GM23248 (cell line): ENCODE measurements at places on chromosomes 11 and 22. TPM values are rescaled to one million over a fixed set of nuclear protein-coding genes. Genes with fewer than 3 reads are reported as not detected.

TMEM134 gene
- total RNA-seq, result 13.4 and 67.2 TPM in 2 replicates

DNA sequence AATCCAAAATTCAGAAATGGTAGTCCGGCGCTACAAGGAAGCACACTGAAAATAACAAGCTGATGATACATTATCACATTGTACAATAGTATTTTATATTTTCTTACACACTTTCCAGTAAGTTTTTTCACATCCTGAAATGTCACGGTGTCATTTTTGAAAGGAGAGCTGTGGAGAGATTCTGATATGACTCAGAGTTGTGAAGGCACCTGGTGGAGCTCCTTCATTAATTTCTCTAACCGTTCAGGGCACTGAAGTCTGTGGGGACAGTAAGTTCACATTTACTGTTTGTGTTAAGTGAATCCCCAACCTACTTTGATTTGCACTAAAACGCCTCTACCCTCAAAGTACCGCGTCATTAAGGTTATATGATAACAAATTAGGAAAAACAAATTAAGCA is 13.3 kb downstream of the LDHAL6A start:
- no peak for DNase-seq
- H3K4me3 ChIP-seq, result no peak overlapping the region
- H3K27ac ChIP-seq, result no peak overlapping the region
- no peaks in the 10 kb centered on the region for H3K27me3 ChIP-seq
- H3K36me3 ChIP-seq, result no peaks in the 10 kb centered on the region; the same call in 1 of the 2 replicates

DNA sequence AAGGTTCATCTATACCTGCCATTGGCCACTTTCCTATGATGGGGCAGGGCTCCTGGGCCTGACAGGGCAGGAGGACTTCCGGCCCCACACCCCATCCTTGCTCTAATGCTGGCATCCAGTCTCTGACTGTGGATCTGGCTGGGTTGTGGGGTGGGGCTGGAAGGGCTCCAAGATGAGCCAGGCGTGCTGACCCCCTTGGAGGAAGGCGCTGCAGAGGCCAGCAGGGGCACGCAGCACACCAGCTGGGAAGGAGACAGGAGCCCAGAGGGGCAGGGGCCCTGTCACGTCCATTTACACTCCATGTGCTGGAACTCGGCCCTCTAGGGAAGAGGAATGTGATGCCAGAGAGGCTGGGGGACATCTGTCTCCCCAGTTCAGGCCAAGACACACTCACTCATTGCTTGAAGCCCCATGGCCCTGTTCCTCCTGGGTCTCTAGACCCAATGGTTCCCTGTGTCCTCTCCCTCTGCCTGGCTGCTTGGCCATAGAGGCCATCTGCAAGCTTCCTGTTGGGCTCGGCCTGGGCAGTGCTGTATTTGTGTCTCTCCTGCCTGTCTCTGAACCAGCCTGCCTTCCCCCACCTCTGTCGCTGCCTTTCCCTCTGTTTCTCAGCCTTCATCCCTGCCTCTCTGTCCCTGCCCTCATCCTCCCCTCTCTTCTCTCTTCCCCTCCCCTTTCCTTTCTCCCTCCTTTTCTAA is 67.5 kb upstream of the NECTIN1 start:
- H3K27me3 ChIP-seq, result peaks cover 15% of the 10 kb centered on the region
- no peak for DNase-seq
- H3K36me3 ChIP-seq, result no peaks in the 10 kb centered on the region
- H3K4me3 ChIP-seq, result no peak overlapping the region
- no peak overlapping the region for H3K27ac ChIP-seq

- DNase-seq, result no peak
- no peaks in the 10 kb centered on the region for H3K36me3 ChIP-seq
- no peak overlapping the region for H3K27ac ChIP-seq
- no peak overlapping the region for H3K4me3 ChIP-seq
Measured at GRCh38 chr11:132948252-132948651, 584.0 kb downstream of the OPCML start.

- H3K36me3 ChIP-seq, result no peaks in the 10 kb centered on the region
- H3K27ac ChIP-seq, result no peak overlapping the region
- H3K4me3 ChIP-seq, result no peak overlapping the region
- no peaks in the 10 kb centered on the region for H3K4me1 ChIP-seq
- peak; percentile 33 for DNase-seq
Measured at GRCh38 chr22:25054943-25055511, 102.5 kb downstream of the KIAA1671 start.
